ENCODE measurements at places on chromosomes 16 and 17. TPM values are rescaled to one million over a fixed set of nuclear protein-coding genes. Genes with fewer than 3 reads are reported as not detected.

- DNase-seq, result no peak
- H3K27me3 ChIP-seq, result peaks cover 8% of the 10 kb centered on the region
- H3K27ac ChIP-seq, result no peak overlapping the region
- no peaks in the 10 kb centered on the region for H3K4me1 ChIP-seq
Measured at GRCh38 chr17:10931133-10931532, 93.2 kb upstream of the PIRT start.

DNA sequence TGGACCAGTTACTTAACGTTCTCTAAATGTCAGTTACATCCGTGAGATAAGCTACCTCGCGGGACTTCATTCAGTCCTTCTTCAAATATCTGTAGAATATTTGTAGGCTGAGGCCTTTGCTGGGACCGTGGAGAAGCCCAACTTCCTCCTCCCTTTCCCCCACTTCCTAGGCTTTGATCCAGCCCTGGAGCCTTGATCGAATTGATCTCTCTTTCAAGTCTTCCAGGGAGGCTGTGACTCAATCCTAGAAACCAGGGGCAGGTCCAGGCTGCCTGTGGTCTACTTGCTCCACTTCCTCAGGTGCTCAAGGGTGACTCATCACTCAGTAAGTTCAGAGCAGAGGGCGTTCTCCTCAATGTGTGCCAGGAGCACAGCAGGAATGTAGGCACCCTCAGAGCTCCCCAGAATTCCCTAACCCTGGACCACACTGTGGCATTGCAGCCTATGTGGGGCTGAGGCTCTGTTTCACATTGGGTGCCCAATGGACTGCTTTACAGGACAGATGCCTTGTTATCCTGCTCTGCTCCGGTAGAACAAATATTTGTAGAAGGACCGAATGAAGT is 11.2 kb upstream of the CEP20 start:
- peaks cover 4% of the 10 kb centered on the region for H3K4me1 ChIP-seq
- peak overlapping the region; percentile 41 for H3K27ac ChIP-seq
- H3K4me3 ChIP-seq, result no peak overlapping the region
- no peaks in the 10 kb centered on the region for H3K36me3 ChIP-seq
- no peak for DNase-seq

- H3K4me3 ChIP-seq, result peak overlapping the region; percentile 0
- H3K4me1 ChIP-seq, result peaks cover 44% of the 10 kb centered on the region
- peaks cover 14% of the 10 kb centered on the region for H3K36me3 ChIP-seq
- H3K27me3 ChIP-seq, result no peaks in the 10 kb centered on the region
- DNase-seq, result no peak
Measured at GRCh38 chr17:76688165-76688622, 22.6 kb downstream of the MXRA7 start.

- no peak for DNase-seq
- no peak overlapping the region for H3K4me3 ChIP-seq
- no peaks in the 10 kb centered on the region for H3K36me3 ChIP-seq
- no peak overlapping the region for H3K27ac ChIP-seq
Measured at GRCh38 chr16:31243734-31244670, 15.8 kb upstream of the ITGAM start.

DNA sequence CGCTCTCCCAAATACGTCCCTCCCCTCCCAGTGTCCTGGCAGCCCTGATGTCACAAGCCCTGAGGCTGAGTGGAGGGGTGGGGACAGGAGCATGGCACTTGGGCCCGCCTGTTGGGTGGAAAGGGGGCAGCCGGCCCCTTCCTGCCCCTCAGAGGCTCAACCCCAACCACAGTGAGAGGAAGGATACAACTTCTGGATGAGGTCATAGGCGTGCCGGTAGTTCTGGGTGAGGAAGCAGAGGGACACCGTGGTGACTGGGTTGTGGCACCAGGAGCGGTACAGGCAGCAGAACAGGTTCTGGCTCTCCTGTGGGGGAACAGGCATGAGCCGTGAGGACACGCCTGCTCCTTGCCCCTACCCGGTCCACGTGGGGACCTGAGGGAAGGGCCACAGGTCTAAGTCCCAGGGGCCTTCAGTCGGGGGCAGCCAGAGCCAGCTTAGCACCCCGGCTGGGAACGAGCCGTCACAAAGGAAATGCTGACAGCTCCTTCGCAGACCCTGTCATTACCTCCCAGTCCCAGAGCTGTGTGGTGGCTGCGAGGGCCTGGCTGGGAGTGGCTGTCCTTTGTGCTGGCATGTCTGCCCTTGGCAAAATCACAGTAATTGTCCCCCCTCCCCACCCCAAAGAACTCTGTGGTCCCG is 11.2 kb upstream of the MTSS2 start:
- H3K36me3 ChIP-seq, result no peaks in the 10 kb centered on the region
- H3K27ac ChIP-seq, result peak overlapping the region; percentile 98
- no peak for DNase-seq
- H3K27me3 ChIP-seq, result no peaks in the 10 kb centered on the region
- peaks cover 21% of the 10 kb centered on the region for H3K4me1 ChIP-seq

GRCh38 chr16:69763599-69763942 is 1.4 kb downstream of the WWP2 start:
- H3K27ac ChIP-seq, result peak overlapping the region; percentile 88
- peaks cover 13% of the 10 kb centered on the region for H3K36me3 ChIP-seq
- H3K4me1 ChIP-seq, result peaks cover 14% of the 10 kb centered on the region
- peak overlapping the region; percentile 87 for H3K4me3 ChIP-seq

DNA sequence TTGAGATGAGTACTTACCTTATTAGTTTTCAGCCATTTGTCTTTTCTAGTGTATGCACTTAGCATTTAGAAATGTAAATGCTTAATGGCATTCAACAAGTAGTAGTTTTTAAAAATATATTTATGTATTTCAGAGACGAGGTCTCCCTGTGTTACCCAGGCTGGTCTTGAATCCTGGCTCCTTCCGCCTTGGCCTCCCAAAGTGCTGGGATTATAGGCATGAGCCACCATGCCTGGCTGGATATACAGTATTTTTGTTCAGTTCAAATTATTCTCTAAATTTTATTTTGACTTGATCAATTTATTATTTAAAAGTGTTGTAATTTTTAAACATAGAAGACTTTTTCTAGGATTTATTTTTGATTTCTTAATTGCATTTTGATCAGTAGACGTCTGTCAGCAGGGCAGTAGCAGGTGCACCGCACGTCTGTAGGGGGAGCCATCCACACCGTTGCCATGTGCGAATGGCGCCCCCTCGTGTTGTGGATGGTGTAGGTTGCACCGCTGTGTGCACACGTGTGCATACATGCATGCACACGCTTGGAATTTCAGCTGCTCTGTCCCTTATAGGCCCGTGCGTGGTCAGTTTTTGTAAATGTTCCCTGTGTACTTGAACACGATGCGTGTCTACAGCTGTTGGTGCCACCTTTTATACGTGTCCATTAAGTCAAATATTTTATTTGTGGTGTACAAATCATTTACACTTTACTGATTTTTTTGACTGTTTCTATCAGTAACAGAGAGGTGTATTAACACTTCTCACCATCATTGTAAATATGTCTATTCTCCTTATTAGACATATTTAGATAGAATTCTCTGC is 30.6 kb downstream of the RPTOR start:
- H3K4me3 ChIP-seq, result no peak overlapping the region
- no peaks in the 10 kb centered on the region for H3K27me3 ChIP-seq
- peaks cover 18% of the 10 kb centered on the region for H3K4me1 ChIP-seq
- H3K27ac ChIP-seq, result no peak overlapping the region
- H3K36me3 ChIP-seq, result no peaks in the 10 kb centered on the region
- DNase-seq, result peak; percentile 87

GRCh38 chr16:69610356-69610755 is 44.6 kb downstream of the NFAT5 start:
- peaks cover 16% of the 10 kb centered on the region for H3K36me3 ChIP-seq
- DNase-seq, result no peak
- H3K4me1 ChIP-seq, result peaks cover 37% of the 10 kb centered on the region
- peak overlapping the region; percentile 32 for H3K27ac ChIP-seq
- no peak overlapping the region for H3K4me3 ChIP-seq

GRCh38 chr16:53040788-53041187 is 11.9 kb downstream of the CHD9NB start:
- H3K36me3 ChIP-seq, result no peaks in the 10 kb centered on the region
- DNase-seq, result no peak
- peak overlapping the region; percentile 88 for H3K27ac ChIP-seq
- peaks cover 14% of the 10 kb centered on the region for H3K27me3 ChIP-seq
- peak overlapping the region; percentile 16 for H3K4me3 ChIP-seq

DNA sequence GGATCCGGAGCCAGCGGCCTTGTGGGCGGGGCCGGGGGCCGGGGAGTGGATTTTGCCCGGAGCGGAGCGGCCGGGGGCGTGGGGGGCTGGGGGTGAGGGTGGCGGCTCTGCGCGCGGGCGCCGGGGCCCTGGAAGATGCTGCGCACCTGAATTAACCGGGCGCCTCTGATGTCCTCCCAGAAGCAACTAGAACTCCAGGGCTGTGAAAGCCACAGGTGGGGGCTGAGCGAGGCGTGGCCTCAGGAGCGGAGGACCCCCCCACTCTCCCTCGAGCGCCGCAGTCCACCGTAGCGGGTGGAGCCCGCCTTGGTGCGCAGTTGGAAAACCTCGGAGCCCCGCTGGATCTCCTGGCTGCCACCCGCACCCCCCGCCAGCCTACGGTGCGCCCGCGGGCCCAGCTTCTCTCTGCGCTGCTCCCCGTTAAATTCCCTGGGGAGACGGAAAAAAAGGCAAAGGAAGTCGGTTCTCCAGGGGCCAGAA is 549 bp downstream of the SLC26A11 start:
- H3K27ac ChIP-seq, result no peak overlapping the region
- H3K27me3 ChIP-seq, result no peaks in the 10 kb centered on the region
- peak overlapping the region; percentile 88 for H3K4me3 ChIP-seq
- H3K36me3 ChIP-seq, result peaks cover 18% of the 10 kb centered on the region

DNA sequence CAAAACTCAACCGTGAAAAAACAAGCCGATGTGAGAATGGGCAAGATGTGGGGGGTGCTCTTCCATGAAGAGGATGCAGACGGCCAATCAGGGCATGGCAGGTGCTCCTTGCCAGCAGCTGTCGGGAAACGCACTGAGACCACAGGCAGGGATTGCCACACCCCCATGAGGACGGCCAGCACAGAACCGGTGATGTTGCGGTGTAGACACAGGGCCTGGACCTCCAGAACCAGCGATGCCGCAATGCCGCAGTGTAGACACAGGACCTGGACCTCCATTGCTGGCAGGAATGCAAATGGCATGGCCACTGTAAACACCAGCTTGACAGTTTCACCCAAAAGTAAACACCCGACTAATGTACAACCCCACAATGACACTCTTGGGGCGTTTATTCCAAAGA is 164.9 kb downstream of the BANP start:
- no peak overlapping the region for H3K27ac ChIP-seq
- H3K4me1 ChIP-seq, result peaks cover 12% of the 10 kb centered on the region
- H3K27me3 ChIP-seq, result peaks cover 21% of the 10 kb centered on the region
- no peaks in the 10 kb centered on the region for H3K36me3 ChIP-seq

- no peak overlapping the region for H3K4me3 ChIP-seq
- no peak for DNase-seq
- H3K4me1 ChIP-seq, result peaks cover 12% of the 10 kb centered on the region
- no peaks in the 10 kb centered on the region for H3K36me3 ChIP-seq
- no peaks in the 10 kb centered on the region for H3K27me3 ChIP-seq
- no peak overlapping the region for H3K27ac ChIP-seq
Measured at GRCh38 chr16:11604783-11605563, 18.3 kb upstream of the LITAF start.

GRCh38 chr17:751269-752001 is 629 bp downstream of the GEMIN4 start:
- DNase-seq, result no peak
- peak overlapping the region; percentile 99 for H3K4me3 ChIP-seq
- H3K27ac ChIP-seq, result peak overlapping the region; percentile 94
- no peaks in the 10 kb centered on the region for H3K27me3 ChIP-seq
- H3K36me3 ChIP-seq, result peaks cover 30% of the 10 kb centered on the region

Gene TMEM235
- 0.43 TPM for total RNA-seq

Gene DHRS7C
- not detected for total RNA-seq

Gene TUBB3
- total RNA-seq, result 91.4 TPM

Gene SHISA9
- 6.3 TPM for total RNA-seq

Gene FOXK2
- 75.5 TPM for total RNA-seq

Gene GSG1L
- 1.4 TPM for total RNA-seq

Gene NLRC3
- 0.34 TPM for total RNA-seq

Gene TMEM114
- not detected for total RNA-seq
